HFFc6 (cell line): ENCODE measurements at places on chromosomes 16 and 17.

- DNase-seq: no peak
Measured at GRCh38 chr17:27892542-27892865, 661 bp downstream of the LYRM9 start.

- no peak for DNase-seq
Measured at GRCh38 chr17:15307710-15308111, 33.7 kb downstream of the TEKT3 start.

- no peak for DNase-seq
Measured at GRCh38 chr16:49844359-49844758, 11.6 kb downstream of the ZNF423 start.

GRCh38 chr16:52863000-52863399 is 189.7 kb downstream of the CHD9NB start:
- DNase-seq: no peak

GRCh38 chr16:78116946-78117345 is 17.5 kb downstream of the WWOX start:
- DNase-seq: no peak

DNA sequence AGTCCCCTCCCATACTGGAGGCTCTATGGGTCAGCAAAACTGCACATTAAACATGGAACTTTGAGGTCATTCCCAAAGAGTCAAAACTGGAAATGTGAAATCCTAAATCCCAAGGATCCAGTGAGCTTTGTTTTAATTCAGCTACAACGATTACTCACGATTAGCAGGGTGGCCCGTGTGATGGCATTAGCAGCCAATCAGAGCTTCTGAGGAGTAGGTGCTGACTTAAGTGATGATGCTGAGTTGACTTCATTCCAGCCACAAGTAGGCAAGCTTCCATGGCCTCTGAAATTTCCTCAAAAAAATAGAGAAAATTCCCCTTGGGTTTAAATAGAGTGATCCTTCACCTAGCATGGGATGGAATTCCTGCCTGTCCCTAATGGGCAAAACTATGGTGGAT is 28.1 kb upstream of the BEAN1 start:
- DNase-seq: peak; percentile 28

GRCh38 chr16:23343643-23344612 is 41.8 kb downstream of the SCNN1B start:
- no peak for DNase-seq

DNA sequence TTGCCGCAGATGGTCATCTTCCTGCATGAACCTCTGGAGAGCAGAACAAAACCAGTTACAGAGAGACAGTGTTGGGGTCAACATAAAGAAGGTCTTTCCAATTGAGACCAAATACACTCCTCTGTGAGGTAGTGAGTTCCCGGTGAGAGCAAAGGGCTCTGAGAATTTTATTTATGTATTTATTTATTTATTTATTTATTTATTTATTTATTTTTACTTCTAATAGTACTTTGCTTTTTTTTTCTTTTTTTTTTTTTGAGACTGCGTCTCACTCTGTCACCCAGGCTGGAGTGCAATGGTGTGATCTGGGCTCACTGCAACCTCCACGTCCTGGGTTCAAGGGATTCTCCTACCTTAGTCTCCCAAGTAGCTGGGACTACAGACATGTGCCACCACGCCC is 12.1 kb upstream of the COTL1 start:
- no peak for DNase-seq

DNA sequence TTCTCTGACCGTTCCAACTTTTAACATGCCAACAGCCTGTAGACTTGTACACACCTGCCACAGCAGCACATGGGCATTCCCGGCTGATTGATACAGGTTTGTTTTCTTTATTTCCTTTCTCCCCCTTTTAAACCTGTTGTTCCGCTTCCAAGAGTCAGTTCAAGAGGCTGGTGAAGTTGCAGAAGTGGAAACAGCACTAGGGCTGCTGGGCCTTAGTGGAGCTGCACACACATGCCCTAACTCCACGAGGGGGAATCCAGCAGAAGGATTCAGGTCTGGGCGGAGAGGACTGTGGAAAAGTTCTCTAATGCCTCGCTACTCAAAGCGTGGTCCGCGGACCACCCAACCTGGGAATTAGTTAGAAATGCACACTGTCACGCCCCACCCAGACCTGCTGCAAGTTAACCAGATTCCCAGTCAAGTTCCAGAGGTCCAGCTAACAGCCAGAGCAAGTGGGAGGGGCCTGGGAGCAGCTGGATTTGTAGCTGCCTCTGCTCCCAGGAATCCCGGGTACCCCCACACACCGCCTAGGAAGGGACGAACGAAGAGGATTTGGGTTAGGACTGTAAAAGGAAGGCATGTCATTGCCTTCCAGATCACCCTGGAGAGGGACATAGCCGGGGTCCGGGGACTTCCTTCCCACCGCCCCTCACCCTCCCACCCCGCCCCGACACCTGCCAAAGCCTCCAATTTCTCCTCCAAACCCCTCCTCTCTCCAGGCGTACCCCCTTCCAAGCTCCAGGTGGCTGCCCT is 542 bp downstream of the SLC39A11 start:
- DNase-seq: no peak

DNA sequence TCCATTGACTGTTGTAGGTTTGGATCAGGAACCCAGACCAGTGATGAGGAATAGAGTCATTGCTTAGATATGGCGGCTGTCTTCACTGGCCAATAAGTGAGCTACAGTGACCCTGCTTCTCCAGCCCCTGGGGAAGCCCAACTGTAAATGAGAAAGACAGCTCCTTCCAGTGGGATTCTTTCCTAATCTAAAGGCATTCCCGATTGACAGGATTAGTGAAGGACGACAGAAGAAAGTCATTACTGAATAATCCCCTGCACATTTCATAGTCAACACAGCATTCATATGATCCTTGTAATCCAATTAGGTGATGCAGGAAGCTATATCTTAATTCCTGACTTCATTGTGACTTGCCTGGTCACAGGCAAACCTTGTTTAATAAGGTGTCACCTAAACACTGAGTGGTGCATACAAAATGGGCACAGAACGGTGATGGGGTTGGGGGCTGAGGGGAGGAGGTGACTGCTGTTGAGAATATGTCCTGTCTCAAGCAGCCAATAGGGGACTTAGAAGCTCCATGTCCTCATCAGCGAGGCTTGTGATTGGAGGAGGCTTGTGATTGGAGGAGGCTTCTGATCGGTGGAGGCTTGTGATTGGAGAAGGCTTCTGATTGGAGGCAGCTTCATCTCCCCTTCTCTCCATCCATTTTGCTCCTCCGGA is 242.6 kb downstream of the XYLT1 start:
- DNase-seq: no peak

DNA sequence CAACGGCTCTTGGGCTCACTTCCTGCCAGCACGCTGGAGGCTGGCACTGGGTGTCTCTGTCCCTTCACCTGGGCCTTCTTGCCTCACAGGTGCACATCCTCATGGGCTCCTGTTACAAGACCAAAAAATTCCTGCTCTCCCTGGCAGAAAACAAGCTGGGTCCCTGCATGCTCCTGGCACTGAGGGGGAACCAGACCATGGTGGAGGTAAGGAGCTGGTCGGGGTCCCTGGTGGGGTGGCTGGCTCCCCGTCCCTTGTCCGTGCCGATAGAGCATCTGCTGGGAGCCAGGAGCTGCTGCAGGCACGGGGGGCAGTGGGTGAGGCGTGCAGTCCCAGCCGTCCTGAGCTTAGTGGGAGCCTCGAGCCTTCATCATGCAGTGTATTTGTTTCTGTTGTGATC is 79.5 kb upstream of the PLCG2 start:
- no peak for DNase-seq

GRCh38 chr16:4090351-4090851 is 25.8 kb downstream of the ADCY9 start:
- no peak for DNase-seq

- no peak for DNase-seq
Measured at GRCh38 chr17:51913491-51914205, 244.9 kb downstream of the CA10 start.

- no peak for DNase-seq
Measured at GRCh38 chr16:16151315-16151714, 72.0 kb downstream of the ABCC6 start.

DNA sequence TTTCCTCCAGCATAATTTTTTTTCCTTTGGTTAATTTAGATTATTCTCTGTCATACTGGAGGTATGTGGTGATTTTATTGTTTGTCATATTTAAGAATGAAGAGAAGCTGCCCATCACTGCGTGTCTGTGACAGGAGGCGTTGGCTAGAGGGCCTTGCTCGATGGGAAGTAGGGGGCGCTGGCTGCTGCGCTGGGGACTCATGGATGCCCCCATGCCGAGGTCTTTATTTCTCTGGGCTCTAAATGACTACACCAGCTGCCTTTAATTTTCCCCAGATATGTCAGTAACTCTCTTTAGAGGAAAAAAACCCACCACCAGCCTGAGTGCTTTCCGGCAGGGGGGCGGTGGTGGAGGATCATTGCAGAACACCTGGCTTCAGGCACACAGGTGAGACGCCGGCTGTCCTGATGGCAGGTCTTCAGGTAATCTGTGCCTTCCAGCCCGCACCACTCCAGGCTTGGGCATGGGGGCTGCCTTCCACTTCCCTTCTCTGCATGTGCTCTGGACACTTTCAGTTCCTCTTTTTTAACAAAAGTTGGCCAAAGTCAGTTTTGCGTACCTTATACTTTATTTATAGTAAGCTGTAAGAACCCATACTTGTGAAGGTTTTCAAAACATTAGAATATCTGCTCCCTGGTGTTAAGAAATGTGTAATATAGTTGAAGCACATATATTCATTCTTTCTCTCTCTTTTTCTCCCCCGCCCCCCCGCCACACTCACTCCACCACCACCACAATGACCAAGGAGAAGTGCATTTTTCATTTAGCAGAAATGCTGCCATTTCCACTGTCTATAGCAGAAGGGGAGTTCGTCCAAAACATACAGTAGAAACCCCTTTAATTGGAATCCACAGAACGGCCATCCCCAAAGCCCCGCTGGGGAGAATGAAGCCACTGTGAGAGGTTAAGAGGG is 192.7 kb downstream of the RPTOR start:
- no peak for DNase-seq
